ENCODE measurements at places on chromosomes 6 and 20.

DNA sequence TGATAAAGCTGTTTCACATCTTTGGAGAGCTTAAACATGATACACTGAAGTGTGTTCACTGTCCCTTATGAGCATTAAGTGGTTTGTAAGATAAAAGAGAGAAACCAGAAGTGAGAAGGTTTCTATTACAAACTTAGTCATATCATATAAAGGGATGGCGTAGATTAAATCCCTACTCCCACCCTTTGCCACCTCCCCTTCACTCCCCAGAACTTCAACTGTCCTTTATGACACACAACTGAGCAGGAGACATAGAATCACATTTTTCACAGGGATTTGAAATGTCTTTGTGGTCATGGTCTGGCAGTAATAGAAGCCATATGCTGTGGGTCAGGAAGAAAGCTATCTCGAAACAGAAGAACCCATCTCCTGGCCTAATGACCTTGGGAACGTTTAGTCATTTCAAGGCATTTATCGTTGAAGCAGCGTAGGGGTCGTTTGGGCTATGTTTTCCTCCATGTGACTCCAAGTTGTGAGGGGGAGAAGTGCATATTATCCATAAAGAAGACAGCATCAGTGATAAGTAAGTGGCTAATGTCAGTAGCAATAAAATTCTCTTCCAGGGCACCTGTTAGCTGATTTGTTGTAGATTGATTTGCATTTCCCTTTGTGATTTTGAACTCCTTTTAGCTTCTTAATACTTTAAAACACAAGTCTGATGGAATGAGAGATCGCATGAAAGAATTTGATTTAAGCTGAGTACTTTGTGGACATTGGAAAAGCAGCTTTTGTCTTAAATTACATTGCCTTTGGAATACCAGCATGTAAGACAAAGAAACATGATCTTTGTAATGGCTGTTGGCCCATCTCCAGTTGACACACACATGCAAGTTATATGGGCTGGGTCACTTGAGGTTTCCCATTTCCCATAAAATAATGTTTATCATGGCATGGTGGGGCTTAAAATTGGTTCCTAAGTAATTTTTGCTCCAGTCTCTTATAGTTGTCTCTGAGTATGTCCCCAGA, 501.5 kb upstream of the FLRT3 start:
- DNase-seq, result no peak

DNA sequence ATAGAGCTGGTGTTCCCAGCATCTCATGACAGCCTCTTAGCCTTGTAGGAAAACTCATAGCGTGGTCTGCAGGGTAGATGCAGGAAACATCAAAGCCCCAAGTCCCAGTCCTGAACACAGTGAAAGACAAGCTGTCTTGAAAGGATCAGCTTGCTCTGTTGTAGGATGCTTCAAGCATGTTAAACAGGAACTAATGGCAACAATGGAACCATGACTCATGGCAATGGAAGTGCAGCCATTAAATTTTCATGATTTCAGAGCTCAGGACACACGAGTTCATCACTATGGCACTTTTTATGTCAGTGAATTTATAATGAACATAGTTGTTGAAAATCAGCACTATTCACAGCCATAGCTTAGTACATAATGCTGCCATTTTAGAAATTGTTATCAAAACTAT, 367.7 kb downstream of the KIF16B start:
- no peak for DNase-seq

DNA sequence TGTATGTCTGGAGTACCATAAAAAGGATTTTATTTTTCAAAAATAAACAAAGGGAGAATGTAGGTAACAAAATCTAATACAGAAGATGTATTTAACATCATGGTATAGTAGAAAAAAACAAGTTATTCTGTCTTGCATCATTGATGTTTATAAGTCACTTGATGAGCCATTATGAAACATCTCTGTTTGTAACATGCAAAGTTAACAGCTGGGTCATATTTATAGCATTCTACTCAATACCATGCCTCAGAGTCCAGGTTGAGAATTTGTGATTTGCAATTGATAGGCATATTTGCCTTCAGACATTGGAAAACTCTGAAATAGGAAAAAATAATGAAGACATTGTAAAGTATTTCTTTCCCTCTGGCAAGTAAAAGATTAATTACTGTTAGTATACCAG, 52.3 kb upstream of the IL20RA start:
- no peak for DNase-seq

GRCh38 chr6:142380626-142381025, 78.8 kb downstream of the ADGRG6 start:
- DNase-seq, result no peak

DNA sequence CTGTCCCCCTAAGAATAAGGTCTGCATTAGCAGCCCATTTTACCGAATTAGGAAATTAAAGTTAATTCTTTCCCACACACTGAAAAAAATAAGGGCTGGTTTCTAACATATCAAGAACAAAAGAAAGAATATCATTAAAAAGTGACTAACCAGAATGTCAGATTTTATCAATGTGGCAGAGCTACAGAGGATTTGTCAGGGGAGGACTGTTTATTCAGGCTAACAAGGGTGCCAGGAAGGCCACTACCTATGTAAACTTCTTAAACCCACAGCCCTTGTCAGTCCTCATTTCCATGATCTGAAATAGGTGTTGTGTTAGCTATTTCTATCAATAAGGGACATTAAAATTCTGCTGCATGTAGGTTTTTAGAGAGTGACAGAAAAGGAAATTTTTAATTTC, 76.4 kb downstream of the BACH2 start:
- no peak for DNase-seq

- no peak for DNase-seq
These were observed 2.2 kb upstream of the E2F3 start for GRCh38 chr6:20399518-20399917.

GRCh38 chr6:4155848-4156466, 20.6 kb upstream of the ECI2 start:
- DNase-seq, result peak; percentile 67

- no peak for DNase-seq
These were observed 89.0 kb downstream of the TOX2 start for GRCh38 chr20:44003609-44004008.

DNA sequence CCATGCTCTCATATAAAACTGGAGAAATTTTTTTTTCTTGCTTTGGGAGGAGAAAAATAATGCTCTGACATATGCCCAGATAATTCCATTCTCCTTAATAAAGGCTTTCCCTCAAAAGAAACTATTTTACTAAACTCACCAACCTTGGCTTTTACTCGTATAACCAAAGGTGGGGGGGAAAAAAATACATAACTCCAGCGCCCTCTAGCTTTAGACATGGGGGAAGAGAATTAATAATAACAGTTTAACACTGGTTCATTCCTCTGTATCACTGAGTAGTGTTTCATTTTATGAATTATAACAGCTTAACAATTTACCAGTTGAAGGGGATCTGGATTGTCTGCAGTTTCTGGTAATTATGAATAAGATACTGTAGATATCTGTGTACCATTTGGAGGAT, 1226.1 kb downstream of the GRIK2 start:
- no peak for DNase-seq

DNA sequence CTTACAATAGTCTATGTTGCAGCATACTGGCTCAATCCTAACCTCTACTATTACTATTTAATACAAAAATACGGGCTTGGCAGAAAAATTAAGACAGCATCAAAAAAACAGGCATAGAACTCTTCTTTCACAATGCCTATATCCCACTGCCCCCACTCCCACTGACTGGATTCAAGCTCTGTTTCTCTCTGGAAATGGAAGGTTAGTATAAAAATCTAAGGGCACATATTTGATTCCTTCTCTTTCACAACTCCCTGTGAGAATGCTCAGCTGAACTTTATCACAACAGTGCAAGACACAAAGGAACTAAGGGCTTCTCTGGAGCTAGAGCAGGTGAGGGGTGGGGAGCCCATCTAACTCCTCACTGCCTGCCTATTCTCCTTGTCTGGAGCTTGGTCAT, 258.4 kb upstream of the FAM83B start:
- DNase-seq, result no peak

GRCh38 chr20:44083220-44083933, 103.6 kb downstream of the JPH2 start:
- peak; percentile 23 for DNase-seq

- no peak for DNase-seq
These were observed 55.1 kb upstream of the B3GAT2 start for GRCh38 chr6:71011871-71012371.

DNA sequence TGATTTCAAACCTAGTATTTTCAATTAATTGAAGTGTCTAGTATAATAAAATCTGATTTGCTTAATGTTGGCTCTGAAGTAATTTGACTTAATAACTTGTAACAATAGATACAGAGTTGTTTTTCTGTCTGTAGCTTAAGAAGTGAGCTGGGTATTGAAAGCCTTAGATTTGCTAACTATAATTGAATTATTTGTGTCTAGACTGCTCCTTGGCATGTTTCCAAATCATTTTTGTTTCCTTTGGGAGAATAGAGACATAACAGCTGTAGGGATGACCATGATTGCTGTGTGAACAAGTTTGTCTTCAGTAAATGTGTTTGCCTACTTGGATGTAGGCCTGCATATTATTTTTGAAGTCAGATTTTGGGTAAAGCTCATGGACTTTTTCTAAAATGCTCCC, 115.4 kb downstream of the SCAF8 start:
- no peak for DNase-seq

DNA sequence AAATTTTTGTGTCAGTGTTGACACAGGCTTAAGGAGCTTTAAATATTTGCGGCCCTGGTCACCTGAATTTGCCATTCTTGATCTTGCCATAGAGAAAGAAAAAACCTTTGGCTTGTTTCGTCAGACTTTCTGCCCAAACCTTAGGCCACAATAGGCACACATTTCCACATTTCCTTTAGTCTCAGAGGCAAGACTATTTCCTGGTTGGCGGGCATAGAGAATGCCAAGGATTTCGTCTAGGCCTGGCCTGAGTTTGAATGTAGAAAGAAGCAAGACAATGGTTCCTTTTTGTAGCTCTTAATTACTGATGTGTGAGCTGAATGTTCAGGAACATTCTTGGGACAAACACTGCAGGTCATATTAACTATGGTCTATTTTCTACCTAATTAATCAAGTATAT, 108.1 kb downstream of the TRMT11 start:
- DNase-seq, result no peak

GRCh38 chr20:36319356-36320260, 13.5 kb downstream of the DLGAP4 start:
- DNase-seq, result no peak

GRCh38 chr6:158645064-158646022, 800 bp upstream of the DYNLT1 start:
- DNase-seq, result no peak

GRCh38 chr6:122696853-122697252, 82.7 kb upstream of the FABP7 start:
- no peak for DNase-seq

DNA sequence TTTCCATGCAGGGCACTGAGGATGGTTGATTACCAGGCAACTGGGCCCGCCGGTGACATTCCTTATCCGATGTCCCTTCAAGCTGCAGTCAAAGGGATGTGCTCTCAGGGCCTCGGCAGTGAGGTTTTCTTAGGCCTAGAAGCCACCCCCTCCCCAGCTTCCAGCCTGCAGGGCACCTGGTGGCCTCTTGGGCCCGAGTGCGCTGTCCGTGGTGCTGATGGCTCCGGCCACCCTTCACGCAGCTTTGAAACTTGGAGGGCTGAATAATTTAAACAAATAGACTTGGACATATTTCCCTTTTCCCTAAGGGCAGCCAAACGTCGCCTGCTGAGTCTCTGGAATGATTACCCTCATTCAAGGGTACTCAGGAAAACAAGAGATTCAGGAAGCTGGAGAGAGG, 8.9 kb upstream of the MLN start:
- DNase-seq, result peak; percentile 69
